AG04450 (cell line): ENCODE measurements at places on chromosomes 11 and 22.

DNA sequence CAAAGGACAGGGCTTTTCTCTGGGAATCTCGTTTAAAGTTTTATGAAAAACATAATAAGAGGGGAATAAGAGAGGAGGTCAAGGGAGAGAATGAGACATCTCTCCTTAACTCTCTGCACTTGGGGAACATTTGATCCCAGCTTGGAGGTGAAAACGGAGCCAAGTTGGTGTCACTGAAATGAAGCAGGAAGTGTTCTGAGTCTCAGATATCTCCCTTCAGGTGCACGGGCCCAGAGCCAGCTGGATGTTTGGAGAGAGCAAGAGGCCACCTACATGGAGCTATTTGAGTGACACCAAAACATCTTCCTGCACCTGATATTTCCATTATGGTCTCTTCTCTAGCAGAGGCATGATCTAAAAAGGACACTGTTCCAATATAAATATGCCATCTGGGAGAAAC lies 85.7 kb downstream of the BLID start:
- DNase-seq: no peak

DNA sequence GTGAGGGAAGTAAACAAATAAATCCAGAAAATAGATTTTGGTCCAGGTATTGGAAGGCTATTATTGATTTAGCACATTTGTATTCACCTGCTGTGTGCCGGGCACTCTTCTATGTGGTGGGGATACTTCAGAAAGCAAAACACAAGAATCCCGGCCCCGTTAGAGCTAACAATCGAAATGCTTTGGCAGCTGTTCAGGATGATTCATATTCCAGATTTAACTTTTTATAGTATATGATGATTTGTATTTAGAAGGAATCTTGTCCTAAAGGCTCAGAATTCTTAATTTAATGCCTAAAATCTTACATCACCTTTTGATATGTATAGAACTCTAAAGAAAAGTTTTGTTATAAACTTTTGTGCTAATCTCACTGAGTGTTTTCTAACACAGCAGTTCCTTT lies 28.0 kb downstream of the ZC3H12C start:
- no peak for DNase-seq

DNA sequence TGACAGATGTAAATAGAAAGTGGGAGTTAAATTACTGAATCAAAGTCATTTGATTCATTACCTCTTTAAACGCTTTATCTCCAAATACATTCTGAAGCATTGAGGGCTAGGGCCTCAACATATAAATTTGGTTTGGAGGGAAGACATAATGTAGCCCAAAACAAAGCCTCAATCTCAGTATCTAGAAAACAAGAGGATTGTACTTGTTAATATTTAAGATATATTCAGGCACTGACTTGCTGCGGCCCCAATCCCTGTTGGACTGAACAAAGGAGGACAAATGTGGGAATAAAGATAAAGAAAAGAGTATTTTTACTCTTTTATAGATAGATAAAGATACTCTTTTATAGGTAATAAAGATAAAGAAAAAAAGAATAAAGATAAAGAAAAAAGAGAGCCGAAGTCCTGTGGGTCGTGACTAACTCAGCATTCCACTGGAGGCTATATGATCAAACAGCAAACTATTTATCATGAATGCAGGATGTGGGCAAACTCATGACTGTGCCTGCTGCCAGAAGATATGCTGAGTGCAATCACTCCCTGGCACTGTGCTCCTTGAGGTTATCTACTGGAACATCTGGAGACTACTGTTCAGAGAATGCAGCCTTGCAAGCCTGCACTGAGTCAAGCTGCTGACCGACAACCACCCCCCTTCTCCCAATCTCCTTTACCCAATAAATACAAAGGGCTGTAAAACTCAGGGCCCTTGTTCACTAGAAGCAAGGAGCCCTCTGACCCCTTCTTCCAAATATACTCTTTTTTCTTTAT lies 6.9 kb downstream of the OR10V1 start:
- peak; percentile 13 for DNase-seq

DNA sequence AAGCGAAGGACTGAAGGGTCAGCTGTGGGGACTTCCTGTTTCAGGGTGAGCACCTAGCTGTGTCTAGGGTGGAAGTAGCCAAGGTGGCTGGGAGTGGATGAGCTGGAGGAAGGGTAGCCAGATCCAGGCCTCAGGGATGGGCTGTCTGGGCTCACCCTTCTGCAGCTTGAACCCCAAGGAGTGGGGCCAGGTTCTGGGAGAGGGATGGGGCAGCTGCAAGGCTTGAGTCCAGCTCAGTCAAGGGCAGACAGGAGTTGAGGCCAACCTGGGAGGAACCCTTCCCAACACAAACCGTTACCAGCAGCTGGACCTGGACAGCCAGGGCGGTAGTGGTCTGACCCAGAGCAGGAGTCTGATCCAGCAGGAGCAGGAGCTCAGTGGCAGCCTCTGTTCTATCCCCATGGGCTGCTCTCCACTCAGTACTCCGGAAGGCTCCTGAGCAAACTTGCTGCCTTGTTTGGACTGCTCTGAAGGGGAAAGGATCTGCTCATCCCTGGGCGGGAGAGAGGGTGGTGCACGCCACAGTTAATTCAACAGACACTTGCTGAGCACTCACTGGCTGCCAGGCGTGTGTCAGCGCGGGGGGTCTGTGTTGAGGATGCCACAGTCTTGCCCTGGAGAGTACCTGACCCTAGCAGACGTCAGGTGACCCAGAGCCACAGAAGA lies 53.8 kb upstream of the THY1 start:
- no peak for DNase-seq
